ENCODE measurements at places on chromosomes 6 and 20.

GRCh38 chr6:101545191-101545590 lies 151.7 kb downstream of the GRIK2 start:
- no peak for ATAC-seq

DNA sequence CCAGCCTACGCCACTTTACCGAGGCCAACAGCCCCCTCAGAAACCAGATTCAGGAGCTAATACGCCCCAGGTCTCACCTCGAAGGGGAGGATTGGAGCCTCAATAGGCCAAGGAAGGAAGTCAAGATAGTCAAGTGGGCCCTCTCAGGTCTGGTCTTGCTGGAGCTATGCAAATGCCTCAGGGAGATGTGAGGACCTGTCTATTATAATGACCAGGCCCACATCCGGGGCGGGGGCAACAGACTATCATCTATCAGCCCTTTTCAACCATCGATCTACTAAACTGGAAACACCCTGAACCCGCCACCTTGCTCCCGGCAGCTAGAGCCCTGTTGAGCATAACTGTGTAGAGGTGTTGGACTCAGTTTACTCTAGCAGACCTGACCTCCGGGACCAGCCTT lies 12.7 kb upstream of the GSTA3 start:
- no peak for ATAC-seq

DNA sequence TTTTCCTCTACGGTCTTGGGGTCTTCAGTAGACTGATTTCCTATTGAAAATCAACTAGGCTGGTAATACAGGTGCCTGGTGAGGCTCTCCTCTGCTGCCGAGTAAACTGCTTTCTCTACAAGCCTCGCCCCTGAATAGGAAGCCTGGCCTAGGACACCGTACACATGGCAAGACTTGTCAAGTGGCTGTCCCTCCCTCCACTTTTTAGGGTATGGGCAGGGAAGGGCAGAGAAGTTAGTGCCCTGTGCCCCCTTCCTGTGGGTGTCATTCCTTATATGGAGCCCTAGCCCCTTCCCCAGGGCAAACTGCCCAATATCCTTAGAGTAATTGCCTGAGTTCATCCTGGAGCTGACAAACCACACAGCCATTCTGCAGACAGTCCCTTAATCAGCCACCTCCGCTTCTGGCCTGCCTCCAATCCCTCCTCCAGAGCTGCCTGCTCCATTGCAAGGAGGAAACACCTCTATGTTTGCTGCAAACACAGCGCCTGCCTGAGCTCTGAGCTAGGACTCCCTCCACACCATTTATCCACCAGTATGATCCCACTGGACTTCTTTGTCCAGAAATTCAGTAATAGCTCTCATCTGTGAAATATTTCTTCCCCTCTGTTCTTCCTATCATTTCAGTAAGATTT lies 93.1 kb downstream of the CHD6 start:
- no peak for ATAC-seq

GRCh38 chr20:48278961-48279481 lies 493.7 kb upstream of the SULF2 start:
- no peak for ATAC-seq

DNA sequence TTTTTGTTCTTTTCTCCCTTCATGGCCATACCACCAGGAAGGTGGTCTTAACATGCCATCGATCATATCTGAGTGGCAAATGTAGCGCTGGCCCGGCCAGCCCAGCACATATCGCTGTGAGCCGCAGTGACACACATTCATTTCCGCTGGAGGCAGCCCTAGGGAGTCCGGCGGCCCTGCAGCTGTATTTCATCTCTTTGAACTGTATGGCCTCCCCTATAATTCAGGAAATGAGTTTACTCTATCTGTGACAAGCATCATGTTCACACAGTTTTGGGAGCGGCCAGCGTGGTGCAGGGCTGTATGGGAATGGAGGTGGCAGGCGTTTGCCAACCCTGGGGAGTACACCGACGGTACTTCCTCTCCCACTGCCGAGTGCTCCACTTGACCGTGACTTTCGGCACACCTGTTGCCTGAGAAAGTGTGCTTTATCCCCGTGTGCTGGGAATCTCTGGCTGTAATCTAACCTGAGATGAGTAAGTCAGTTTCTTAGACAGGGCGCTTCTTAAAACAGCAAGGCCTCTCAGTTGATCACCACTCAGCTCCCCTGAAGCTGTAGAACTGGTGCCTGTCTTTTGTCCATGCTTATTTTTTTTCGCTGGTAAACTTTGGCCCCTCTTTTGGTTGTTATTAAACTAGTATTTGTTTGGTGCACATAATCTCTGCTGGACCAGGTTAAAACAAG lies 257.1 kb upstream of the TAB2 start:
- ATAC-seq, result peak; percentile 84

GRCh38 chr6:56437171-56437900 lies 190.0 kb upstream of the COL21A1 start:
- no peak for ATAC-seq

GRCh38 chr20:19670829-19671228 lies 87.2 kb upstream of the RIN2 start:
- ATAC-seq, result no peak

Data from activated T-helper 17 cell treated with anti-CD3 and anti-CD28 coated beads, Interleukin-2, amount 50 U/mL, for 72 hours (primary cell).